CD4-positive, alpha-beta T cell treated with Interleukin-12 subunit alpha and Interleukin-12 subunit beta, for 1 hour (primary cell): ENCODE measurements at places on chromosomes 13 and 19.
A peak's percentile ranks its signal among the peaks of the same experiment; 100 is the strongest.

DNA sequence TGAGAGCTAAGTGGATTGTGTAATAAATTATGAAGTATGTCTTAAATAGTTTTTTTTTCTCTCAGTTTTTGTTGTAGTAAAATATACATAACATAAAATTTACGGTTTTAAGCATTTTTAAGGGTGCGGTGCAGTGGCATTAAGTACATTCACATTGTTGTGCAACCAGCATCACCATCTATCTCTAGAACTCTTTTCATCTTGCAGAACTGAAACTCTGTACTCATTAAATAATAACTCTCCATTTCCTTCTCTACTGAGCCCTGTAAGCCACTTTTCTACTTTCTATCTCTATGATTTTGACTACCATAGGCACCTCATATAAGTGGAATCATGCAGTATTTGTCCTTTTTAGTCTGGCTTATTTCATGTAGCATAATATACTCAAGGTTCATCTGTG, 87.1 kb downstream of the GJA3 start:
- DNase-seq = no peak

- no peak for DNase-seq
Measured at GRCh38 chr13:80131204-80131603, 209.7 kb downstream of the SPRY2 start.

DNA sequence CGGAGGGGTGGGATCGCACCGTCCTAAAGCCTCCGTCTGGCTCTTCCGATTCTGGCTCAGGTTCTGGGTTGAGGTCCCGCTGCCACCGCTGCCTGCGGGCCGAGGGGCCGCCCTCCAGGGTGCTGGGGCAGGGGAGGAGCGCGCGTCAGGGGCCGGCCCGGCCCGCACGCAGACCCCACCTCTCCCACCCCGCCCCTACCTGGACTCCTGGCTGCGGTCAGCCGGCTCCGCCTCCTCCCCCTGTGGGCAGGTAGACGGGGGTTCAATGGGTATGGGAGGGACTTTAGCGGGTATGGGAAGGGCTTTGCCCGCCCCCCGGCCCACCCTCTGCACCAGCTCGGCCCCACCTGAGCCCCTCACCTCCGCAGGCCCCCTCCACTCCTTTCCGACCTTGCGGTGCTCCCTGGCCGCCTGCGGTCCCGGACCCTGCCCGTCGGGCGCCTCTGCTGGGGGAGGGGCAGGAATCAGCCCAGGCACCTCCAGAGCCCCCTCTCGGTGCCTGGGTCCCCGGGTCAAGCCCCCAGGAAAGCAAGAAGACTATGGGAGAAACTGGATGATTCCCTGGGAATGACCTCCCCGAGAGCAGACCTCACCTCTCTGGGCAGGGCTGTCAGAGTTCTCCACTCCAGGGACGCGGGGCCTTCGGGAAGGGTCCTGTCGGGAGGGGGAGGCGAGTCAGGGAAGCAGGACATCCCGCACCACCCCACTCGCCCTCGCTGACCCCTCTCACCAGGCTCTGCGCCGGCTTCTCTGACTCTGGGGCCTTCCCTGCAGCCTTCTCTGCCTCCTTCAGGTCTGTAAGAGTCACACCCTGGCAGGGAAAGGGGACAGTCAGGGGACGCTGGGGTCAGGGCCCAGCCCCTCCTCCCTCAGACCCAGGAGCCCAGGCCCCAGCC, 17.0 kb downstream of the EPS8L1 start:
- DNase-seq = no peak

- no peak for DNase-seq
Measured at GRCh38 chr19:10852098-10852800, 4.0 kb downstream of the C19orf38 start.

DNA sequence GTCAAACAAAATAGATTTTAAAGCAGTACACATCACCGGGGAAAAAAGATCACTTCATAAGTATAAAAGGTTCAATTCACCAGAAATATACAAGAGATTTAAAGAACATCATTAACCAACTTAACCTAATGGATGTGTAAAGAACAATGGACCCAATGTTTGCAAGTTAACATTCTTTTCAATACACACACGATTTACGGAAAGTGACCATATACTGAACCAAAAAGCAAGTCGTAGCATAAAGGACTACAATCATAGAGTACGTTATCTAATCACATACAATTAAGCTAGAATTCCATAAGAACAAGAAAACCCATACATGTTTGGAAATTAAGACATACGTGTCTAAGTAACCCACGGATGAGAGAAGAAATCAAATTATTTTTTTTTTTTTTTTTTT, 9.6 kb downstream of the TGDS start:
- no peak for DNase-seq

- DNase-seq = peak; percentile 4
Measured at GRCh38 chr13:112588490-112589297, 741 bp upstream of the TUBGCP3 start.

DNA sequence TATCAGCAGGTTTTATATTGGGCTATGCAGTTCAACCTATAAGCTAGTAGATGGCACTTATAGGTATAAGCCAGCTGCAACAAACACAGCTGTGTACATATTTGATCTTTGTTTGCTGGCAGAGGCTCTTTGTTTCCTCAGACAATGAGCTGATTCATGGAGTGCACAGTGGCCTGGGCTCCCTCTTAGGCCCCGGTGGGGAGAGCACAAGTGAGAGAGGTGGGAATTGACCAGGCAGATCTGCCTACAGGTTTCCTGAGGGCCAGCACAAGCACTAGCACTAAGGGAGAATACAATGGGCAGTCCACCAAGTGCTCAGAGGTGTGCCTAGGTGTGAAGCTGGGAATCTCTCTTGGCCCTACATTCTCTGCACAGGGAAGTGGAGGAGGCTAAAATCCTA, 1390.7 kb downstream of the SLITRK5 start:
- DNase-seq = no peak

- no peak for DNase-seq
Measured at GRCh38 chr13:99730403-99730802, 229.1 kb downstream of the TM9SF2 start.

- no peak for DNase-seq
Measured at GRCh38 chr13:36778083-36778671, 40.8 kb upstream of the RFXAP start.

DNA sequence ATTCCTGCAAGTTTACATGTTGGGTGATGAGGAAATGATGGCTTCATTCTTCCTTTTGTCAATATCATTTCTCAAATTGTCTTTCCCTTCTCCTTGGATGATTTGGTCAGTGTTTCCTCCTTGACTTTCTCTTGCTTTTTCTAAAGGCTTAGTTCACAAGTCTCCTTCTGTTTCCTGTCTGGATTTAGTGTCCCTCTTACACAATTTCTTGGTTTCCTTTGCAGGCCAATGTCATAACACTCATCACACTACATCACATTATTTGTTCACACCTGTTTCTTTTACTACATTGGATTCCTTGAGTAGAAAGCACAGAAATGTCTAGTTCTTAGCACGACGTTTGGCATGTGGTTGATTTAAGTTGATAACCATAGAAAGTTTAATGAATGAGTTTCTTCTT, 490.7 kb downstream of the TDRD3 start:
- no peak for DNase-seq

- peak; percentile 24 for DNase-seq
Measured at GRCh38 chr13:39016787-39017186, 21.1 kb downstream of the PROSER1 start.

DNA sequence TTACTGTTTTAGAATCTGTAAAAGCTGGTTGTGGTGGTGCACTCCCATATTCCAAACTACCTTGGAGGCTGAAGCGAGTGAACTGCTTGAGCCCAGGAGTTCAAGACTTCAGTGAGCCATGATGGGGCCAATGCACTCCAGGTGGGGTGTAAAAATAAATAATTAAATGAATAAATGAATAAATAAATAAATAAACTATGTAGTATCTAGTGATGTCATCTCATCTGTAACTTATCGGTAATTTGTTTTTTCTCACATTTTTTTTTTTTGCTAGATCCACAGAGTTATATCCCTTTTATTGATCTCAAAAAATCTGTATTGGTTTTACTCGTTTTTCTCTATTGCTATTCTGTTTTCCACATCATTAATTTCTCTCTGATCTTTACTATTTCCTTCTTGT, 5.0 kb downstream of the SCGB2B2 start:
- no peak for DNase-seq

- DNase-seq = no peak
Measured at GRCh38 chr19:3608750-3609322, 2.2 kb upstream of the TBXA2R start.
